ENCODE measurements at places on chromosomes 2 and 18.

GRCh38 chr2:67997528-67997900, 65.3 kb downstream of the C1D start:
- peak; percentile 68 for DNase-seq

GRCh38 chr18:79395761-79396404, at the start of gene NFATC1:
TSS of gene NFATC1 (plus strand) at chr18:79395930. CDS start at chr18:79396225, 295 bp downstream.
- no peak for DNase-seq

GRCh38 chr2:11366326-11366741, 21.9 kb upstream of the ROCK2 start:
- no peak for DNase-seq

DNA sequence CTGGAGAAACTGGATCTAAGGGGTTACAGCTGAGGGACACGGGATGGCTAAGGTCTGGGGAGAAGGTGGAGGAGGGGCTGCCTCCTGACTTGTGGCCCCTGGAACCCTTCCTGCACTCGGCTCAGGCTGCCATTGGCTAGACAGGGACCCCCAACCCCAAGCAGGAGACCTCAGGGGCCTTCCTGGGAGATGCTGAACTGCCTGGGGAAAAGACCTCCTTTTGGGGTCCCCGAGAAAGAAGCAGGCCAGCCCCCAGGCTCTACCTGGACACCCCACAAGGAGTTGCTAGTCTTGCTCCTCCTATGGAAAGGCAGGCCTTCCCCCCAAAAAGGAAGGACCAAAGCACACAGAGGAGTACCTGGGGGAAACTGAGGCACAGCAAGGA, 10.1 kb upstream of the BOK start:
- no peak for DNase-seq

GRCh38 chr2:241485172-241485911, 23.0 kb downstream of the STK25 start:
- no peak for DNase-seq

DNA sequence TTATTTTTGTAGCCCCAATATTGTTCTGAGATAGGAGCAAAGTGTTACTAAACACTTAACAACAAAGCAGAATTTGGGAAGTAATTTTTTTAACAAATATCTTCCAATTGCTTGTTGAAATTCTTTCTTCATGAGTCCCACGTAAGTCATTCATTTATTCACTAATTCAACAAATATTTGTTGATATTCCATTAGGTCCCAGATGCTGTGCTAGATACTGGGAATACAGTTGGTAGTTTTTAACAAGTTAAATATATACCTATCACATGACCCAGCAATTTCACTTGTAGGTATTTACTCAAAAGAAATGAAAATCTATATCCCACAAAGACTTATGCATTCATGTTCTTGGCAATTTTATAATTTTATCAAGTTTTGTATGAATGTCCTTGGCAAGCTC, 7.0 kb upstream of the BBS5 start:
- no peak for DNase-seq

- DNase-seq, result peak; percentile 57
Observed at GRCh38 chr18:7221424-7222155, 9.3 kb upstream of the LRRC30 start.

- DNase-seq, result no peak
Observed at GRCh38 chr2:30185178-30185577, 38.4 kb downstream of the YPEL5 start.

DNA sequence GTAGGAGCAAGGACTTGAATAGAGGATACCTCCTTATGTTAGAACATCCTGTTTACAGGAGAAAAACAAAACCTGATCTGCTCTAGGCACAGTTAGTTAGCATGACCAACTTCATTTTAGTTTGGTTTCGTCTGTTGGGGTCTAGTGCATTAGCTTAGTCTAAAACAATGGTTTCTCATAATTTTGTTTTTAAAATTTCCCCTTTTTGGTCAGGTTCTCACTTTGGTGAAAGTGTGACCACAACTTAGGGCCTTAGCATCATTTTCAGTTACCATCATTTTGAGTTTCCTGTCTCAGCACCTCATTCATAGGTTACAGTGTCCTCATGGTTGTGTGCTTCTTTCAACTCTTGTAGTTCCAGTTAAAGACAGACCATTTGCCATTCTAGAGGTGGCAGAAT, 1277.0 kb upstream of the SLC39A10 start:
- no peak for DNase-seq

DNA sequence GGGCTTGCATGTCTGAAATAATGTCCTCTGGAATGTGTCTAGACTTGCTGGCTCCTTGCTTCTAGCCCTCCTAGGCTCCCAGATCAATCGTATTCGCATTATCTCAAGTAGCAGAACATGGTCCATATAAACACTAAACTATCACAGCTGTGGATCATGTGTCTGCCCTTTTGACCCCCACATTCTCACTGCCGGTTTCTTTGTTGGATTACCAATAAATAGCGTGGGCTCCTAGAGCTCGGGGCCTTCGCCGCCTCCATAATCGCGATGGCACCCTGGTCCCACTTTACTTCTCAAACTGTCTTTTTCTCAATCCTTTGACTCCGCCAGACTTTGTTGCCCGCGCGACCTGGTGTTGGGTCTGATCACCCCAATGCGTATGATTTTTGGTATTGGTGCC, 6.3 kb upstream of the SCYGR8 start:
- no peak for DNase-seq

DNA sequence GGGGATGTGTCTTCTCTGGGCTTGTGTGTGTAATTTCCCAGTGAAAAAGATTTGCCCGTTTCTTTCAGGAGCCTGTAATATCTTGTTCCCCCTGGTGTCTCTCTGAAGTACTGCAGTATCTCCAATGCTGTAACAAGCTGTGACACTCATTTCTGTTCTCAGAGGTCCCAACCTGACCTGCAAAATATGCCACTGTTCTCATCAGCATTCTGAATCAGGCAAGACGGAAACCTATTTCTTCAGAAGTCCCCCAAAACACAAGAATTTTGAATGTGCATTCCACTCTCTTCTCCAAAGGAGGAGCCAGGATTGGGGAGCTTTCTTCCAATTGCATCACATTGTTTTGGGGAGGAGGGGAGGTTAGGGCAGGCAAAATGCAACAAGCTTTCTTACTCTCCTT, 77.0 kb upstream of the CNGA3 start:
- peak; percentile 18 for DNase-seq

DNA sequence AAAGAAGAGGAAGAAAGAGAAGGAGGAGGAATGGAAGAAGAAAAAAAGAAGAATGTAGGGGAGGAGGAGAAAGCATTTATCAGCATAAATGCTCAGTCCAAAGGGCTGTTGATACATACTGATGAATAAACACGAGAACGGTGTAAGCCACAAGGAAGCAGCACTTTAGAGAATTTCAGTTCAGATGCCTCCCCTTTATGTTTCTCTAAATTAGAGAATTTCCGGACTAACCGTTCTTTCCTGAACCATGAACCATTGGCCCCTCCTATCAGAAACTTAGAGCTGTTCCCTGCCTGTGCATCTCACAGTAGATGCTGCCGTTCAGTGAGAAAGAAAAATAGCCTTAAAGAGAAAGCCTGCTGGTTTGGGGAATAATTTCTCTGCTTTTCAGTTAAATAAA, 49.2 kb upstream of the TUBA3D start:
- no peak for DNase-seq

DNA sequence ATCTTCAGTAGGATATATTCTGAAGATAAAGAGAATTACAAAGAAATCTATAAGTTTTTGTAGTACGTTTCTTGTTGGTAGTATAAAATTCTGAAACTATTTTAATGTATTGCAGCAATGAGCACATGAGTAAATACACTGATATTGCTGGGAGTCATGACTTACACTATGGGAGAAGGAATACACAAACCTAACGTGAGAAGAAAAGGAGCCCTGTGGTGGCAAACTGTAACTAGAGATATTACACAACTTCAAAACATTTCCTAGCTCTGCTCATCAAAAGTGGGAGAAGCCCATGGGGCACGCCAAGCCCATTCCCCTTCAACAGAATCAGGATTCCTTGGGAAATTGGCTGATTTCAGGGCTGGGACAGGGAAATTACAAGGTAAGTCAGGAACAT, 20.5 kb downstream of the SPIRE1 start:
- DNase-seq, result no peak

GRCh38 chr2:135255208-135255607, 203.1 kb downstream of the RAB3GAP1 start:
- DNase-seq, result no peak
